Fibroblast of skin of right quadriceps (primary cell): ENCODE measurements at places on chromosomes 6 and 20.

GRCh38 chr6:70409216-70409615, 4.1 kb upstream of the FAM135A start:
- no peak for DNase-seq

DNA sequence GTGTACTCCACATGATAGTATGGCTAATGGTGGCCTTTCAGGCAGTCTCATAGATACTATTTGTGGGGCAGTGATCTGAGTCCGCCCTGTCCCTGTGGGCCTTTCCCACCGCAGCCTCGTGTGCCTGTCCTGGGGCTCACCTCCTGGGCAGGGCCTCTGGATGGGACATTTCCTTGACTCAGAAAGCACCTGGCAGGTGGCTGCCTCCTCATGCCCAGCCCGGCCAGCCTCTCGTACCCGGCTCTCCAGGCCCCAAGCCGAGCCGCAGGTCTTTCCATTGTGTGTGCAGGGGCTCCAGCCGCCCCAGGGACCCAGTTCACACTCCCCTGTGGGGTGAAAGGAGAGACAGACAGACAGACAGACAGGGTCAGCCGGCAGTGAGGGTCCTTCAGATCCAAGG, 38.3 kb downstream of the RSPO4 start:
- DNase-seq, result no peak

DNA sequence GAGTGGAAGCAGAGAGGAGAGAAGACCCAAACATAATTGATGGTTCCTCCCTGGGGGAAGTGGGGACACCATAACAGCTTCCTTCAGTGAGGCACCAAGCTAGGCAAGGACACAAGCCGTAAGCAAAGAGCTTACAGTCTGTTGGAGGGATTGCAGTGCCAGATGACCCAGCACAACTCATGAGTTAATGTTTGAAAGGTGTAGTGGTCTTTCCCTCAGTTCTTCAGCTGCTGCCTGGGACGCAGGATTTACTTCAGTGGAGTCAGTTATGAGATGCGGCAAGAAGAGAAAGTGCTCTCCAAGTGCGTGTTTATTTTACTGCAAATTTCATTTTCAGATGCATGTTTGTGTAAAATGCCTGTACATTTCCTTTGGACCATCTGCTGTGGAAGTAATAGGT, 38.7 kb upstream of the SLC17A4 start:
- DNase-seq, result no peak

GRCh38 chr20:57292611-57293010, 26.2 kb upstream of the BMP7 start:
- no peak for DNase-seq

DNA sequence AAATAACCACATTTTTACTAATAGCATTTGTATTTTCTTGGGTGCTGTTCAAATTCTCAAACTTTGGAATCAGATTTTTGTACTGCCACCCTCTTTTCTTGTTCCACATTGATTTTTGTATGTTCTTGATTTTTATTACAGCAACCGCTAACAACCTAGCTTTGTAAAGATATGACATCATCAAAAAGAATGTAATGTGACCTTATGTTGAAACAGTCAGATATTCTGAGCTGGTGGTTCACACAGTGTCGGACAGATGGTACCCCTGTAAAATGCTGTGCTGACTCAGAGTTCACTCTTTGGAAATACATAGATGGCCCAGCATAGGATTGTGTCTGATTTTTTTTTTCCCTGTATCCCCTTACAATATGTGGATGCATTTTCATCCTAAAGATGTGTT, 118.9 kb downstream of the QKI start:
- peak; percentile 92 for DNase-seq
